ENCODE measurements at places on chromosomes 1 and 21.
A peak's percentile ranks its signal among the peaks of the same experiment; 100 is the strongest.

DNA sequence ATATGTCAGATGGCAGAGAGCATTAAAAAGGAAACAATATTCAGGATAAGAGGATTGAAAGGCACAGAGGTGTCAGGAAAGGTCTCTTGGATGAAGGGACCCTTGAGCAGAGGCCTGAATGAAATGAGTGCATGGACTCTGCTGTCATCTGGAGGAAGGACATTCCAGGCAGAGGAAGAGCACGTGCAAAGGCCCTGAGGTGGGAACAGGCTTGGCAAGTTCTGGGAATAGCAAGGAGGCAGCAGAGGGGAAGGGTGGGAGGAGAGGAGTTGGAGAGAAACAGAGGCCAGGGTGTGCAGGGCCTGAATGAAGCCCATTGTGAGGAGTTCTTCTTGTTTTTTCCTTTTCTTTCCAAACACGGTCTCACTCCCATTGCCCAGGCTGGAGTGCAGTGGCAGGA is 59.0 kb upstream of the RUNX3 start:
- no peak for DNase-seq

DNA sequence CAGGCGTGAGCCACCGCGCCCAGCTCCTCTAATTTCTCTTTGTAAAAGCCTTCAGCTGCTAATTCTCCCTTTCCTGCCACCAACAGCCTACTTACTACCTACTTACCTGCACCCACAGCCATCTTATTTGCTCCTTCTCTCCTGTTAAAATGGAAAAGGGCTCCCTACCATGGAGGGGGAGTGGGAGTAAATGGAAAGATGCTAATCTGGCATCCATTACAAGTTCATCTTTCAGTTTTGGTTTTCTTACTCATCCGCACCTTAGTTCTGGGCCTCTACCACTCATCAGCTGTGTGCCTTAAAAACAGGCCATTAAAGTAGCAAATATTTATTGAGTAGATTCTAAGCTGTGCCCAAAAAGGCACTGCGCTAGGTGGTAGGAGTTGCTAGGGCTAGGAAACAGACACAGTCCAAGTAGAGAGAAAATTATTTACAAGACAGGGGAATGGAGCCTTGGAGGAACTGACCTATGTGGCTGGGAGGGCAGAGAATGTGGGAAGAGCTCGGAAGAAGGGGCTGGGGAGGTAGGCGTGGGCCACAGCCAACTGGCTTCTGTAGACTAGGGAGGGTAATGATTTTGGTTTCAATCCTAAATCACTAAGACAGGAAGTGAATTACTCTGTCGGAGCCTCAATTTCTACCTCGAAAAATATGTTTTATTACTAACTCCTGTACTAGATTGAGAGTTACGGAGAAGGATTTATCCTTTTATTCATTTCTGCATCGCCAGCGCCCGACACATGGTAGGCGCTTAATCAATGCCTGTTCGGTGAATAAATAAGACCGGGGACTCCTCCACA is 685 bp upstream of the DDI2 start:
- no peak for DNase-seq

DNA sequence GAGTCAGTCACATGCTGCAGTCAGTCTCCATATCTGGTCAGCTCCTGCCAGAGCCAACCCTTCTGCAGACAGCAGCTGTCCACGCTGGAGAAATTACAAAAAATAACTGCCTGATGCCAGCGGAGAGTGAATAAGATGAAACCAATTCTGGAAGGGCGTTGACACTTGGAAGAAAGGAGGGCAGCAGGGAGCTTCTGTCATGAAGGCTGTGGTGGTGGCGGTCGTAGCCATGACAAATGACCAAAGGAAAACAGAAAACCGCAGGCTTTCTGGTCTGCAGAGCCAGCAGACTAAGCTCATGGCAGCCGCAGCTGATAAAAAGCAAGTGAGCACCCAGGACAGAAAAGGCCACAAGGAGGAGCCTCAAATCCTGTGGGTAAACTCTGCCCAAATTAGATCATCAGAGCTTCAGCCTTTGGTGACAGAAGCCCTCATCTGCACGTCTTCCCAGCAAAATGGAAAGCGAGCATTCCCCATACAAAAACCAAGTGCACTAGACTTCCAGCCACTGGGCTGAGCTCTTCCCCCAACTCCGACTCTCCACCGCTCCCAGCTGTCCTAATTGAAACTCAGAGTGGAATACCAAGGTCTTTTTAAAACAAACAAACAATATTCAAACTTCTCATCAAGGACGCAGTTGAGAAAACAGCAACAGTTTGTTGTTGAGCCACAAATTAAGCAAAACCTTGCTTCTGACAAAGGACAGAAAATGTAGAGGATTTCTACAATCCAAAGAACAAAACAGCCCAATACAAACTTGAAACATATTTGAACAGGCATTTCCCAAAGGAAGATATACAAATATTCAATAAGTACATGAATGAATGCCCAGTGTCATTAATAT is 28.7 kb downstream of the RSPH1 start:
- DNase-seq: peak; percentile 39

- DNase-seq: no peak
Measured at GRCh38 chr1:64122588-64122987, 80.8 kb upstream of the UBE2U start.

DNA sequence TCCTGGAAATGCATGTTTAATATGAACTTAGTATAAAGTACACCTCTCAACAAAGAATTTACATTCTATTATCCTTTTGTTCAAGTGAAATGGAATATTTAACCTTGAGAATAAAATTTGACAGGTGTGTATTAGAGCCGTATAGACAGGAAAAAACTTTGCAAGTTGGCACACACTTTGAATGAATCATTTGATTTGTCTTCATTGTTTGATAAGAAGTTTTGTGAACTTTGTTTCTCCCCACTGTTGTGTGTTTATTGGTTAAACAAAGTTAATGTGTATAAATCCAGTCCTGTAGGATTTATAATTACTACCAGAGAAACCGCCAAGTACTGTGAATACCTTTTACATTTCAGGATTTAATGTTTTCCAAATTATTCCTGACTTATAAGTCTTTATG is 2.0 kb downstream of the SYDE2 start:
- no peak for DNase-seq

- no peak for DNase-seq
Measured at GRCh38 chr21:42782723-42783242, 96.6 kb downstream of the WDR4 start.

DNA sequence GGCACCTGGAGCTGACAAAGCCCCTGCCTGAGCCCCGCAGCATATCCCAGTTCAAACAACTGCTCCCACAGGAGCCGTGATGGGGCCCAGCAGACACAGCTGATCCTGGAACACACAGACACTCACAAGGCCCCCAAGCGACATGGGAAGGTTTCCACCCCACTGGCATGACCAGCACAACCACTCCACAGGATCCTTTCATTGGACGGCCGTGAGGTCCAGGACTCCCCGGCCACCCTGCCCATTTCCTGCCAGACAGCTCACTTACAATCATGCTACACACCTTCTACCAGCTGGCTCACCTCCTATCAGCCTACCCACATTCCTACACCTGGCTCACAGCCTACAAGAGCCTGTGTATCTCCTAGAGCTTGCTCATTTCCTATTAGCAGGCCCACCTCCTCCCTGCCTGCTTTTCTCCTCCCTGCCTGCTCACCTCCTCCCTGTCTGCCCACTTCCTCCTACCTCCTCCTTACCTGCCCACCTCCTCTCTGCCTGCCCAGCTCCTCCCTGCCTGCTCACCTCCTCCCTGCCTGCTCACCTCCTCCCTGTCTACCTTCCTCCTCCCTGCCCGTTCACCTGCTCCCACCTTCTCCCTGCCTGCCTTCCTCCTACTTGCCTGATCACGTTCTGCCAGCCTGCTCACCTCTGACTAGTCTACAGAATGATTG is 73.9 kb downstream of the MATN1 start:
- DNase-seq: no peak

DNA sequence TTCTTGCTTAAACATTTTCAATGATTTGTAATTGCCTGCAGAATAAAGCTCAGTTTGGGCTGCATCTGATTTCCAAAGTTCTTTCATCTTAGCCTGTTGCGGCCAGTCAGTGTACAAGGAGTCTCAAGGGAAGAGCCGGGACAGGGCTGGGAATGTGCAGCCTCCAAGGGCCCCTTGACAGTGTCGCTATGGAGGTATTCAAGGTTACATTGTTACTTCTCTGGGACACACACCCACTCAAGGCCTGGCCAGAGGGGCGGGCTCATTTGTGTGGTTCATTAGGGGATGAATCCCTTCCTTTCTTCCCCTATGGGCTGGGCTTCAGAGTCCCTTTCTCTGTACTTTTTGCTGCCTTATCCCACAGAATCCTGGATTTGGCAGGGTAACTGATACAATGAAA is 107.6 kb upstream of the CSF3R start:
- no peak for DNase-seq

GRCh38 chr1:157753611-157754010 is 23.3 kb downstream of the FCRL2 start:
- DNase-seq: no peak

GRCh38 chr1:2961661-2962060 is 59.6 kb upstream of the ACTRT2 start:
- no peak for DNase-seq

DNA sequence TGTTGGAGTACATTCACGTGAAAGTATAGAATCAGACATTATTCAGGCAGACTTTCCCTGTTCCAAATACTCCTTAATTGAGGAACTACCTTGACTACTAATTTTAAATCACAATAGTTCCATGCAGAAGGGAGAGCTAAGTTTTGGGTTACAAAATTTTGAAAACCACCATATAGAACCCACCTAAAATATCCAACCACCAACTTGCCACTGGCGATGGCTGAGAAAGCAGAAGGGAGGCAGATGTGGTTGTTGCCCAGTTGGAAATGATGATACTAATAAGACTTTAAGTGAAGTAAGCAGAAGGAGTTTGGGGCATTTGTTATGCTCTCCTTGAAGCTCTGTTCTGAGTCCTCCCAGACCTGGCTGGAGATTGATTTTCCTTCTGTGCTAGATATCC is 190.7 kb downstream of the HLX start:
- no peak for DNase-seq

DNA sequence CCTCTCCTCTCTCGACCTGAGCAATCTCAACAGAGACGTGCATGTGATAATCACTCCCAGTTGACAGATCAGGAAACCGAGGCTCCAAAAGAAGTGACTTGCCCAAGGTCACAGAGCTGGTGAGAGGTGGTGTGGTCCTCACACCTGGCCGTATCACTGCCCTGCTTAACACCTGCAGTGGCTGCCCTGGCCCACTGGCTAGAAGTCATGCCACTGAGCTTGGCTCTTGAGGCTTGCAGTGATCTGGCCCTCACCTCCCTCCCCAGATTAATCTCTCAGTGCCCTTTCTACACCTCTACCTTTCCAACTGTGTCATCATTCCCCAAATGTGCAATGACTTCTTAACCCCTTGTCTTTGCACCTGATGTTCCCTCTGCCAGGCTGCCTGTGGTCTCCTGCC is 38.8 kb downstream of the CDCP2 start:
- DNase-seq: no peak

DNA sequence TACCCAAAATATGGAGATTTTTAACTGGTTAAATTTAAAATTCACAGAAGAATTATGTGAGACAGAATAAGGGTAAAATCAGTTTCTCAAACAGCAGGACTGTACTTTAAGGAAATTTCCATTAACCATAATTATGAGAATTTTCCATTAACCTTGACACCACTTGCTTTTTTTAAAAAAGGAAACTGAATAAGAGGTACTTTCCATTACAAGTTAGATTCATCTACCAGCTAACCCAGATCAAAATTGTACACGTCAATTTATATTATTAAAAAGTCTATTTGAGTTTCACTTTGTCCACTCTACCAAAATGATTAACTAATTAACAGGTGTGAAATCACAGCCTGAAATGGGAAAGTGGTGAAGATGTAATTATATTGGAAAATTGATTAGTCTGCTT is 414.5 kb downstream of the DPYD start:
- DNase-seq: no peak

DNA sequence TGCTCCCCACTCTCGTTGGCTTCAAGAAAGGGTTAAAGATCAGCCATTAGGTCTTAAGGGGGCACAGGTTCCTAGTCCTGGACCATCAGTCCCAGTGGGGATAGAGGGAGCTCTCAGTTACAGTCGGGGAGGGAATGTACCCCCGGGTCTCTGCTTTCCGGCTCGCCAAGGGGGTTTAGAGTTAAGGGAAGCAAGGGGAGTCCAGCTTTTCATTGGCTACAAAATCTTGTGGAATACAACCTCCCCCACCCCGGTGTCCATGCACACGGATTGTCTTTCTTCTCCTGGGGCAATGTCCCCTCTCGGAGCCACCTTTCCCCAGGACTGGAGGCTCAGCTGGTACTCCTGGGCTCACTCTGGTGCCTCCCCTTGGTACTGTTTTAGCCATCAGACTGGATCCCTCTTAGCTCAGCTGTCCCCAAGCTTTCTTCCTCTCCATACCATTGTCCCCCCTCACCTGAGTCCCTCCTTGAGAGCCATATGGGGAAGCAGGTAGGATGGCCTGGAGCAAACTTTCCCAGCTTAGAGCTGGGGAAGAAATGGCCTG is at the start of gene A3GALT2:
A3GALT2 (minus strand) TSS at position 480 of the 547 bp plus-strand sequence; CDS start at position 480, 0 bp downstream.
- DNase-seq: no peak

- no peak for DNase-seq
Measured at GRCh38 chr1:214664651-214665433, 61.8 kb downstream of the CENPF start.

DNA sequence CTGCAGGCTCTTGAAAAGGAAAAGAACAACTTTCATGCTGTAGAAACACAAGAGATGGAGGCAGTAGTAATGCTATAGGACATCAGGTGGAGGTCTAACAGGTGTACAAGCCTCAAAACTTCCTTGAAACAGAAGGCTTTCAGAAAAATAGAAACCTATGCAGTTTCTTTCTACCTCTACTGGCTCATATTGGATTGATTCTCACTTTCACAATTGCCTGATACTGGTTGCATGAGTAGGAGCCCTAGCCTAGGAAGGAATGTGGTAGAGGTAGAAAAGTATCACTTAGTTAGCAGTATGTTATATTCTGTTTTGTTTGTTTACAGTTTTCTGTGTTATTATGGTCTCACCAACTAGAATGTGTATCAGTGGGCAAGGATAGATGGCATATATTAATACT is 175.4 kb upstream of the GORAB start:
- DNase-seq: no peak

DNA sequence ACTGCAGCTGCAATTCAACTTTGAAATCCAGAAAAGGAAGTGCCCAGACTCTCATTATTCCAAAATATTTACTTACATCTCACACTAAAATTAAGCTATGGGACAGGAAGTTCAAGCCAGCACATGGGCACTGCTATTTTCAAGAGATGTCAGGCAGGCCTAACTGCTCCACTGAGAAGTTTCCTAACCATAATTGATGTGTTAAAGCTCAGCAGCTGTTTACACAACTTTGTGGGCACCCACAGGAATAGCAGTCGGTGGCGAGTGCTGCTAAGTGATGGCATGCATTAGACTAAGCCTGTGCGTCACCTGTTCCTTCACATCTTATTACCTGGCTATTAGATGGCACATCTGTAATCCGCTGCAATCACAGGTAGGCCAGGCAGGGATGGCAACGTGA is 303.3 kb upstream of the DAB1 start:
- peak; percentile 28 for DNase-seq

GRCh38 chr1:200483491-200484143 is 73.8 kb upstream of the ZNF281 start:
- DNase-seq: no peak

GRCh38 chr1:111030590-111030989 is 66.9 kb upstream of the LRIF1 start:
- DNase-seq: peak; percentile 49

Measured in NCI-H2081 (cell line).